ENCODE measurements at places on chromosomes 2 and 18.
A peak's percentile ranks its signal among the peaks of the same experiment; 100 is the strongest.

DNA sequence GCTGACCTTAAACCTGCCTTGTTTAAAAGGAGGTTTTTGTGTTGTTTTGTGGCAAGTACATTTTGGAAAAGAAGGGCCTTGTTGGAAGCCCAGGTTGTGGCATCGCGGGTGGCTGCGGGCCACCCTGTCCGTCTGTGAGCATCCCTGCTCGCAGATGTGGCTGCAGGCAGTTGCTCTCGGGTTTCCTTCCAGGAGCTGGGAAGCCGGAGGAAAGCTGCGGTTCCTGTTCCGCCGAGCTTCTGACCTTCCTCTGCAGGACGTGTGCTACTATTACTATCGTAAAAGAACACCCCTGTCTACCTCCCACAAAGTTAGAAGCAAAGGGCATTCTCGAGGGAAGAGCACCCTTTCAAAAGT, 766 bp downstream of the MFF start:
- DNase-seq: peak; percentile 53

- DNase-seq: no peak
These were observed 187.8 kb upstream of the ERBB4 start for GRCh38 chr2:212726403-212726802.

- no peak for DNase-seq
These were observed 3.1 kb downstream of the EGR4 start for GRCh38 chr2:73290049-73290839.

DNA sequence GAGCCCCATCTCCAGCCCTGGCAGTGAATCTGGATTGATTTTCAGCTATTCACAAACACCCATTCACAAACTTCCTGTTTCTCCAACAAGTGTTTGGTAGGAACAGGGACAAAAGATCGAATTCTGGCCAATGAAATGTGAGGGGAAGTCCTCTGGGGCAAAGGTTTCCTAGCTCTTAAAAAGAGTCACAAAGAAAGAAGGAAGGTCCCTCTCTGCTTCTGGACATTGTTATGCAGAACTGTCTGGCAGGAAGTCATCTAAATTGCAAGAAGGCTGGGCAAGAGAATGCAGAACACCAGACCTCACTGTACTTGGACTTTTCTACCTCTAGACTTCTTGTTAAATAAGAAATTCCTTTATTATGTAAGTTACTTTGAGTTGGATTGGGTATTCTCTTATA, 137.3 kb downstream of the CCDC148 start:
- DNase-seq: no peak

Data from lower lobe of right lung (tissue), 2 donors.